Heart right ventricle (tissue), 16 donors: ENCODE measurements at places on chromosomes 4 and X. TPM values are rescaled to one million over a fixed set of nuclear protein-coding genes. Genes with fewer than 3 reads are reported as not detected.

DNA sequence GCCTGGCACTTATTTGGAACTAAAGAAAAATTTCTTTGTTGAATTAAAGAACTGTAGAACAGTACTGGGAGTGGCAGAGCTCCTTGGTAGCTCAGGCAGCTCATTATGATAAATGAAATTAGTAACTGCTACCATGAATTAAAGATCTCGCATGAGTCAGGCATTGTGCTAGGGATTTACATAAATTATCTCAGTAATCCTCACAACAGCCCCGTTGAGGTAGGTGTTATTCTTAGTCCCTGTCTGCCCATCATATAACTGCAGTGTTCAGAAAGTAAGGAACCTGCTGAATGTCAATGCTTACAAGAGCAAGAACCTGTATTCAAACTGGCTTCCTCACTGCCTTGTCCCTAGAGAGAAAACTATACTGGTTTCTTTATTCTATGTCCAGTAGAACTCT, 108.3 kb downstream of the NLGN4X start:
- H3K27me3 ChIP-seq = no peaks in the 10 kb centered on the region
- no peaks in the 10 kb centered on the region for H3K36me3 ChIP-seq
- no peak overlapping the region for H3K27ac ChIP-seq
- DNase-seq = no peak
- no peak overlapping the region for H3K4me3 ChIP-seq

- H3K27ac ChIP-seq = no peak overlapping the region
- peaks cover 23% of the 10 kb centered on the region for H3K4me1 ChIP-seq
- no peak overlapping the region for H3K4me3 ChIP-seq
- DNase-seq = peak; percentile 22
- no peaks in the 10 kb centered on the region for H3K27me3 ChIP-seq
Observed at GRCh38 chr4:168723020-168723419, 226.2 kb downstream of the PALLD start.

Gene GRID2
- not detected for total RNA-seq

Gene CXorf49B
- total RNA-seq = not detected

Gene MAGEB6
- total RNA-seq = not detected

Gene PRDM8
- 1.9 TPM for total RNA-seq

- no peaks in the 10 kb centered on the region for H3K4me1 ChIP-seq
- DNase-seq = no peak
- no peaks in the 10 kb centered on the region for H3K36me3 ChIP-seq
Observed at GRCh38 chr4:5611750-5612149, 96.6 kb downstream of the EVC2 start.

- no peak overlapping the region for H3K27ac ChIP-seq
- no peaks in the 10 kb centered on the region for H3K27me3 ChIP-seq
- DNase-seq = no peak
- H3K4me3 ChIP-seq = no peak overlapping the region
- no peaks in the 10 kb centered on the region for H3K4me1 ChIP-seq
Observed at GRCh38 chrX:44705817-44706551, 137.8 kb upstream of the DUSP21 start.

Gene ABRAXAS1
- 7.5 TPM for total RNA-seq

- no peaks in the 10 kb centered on the region for H3K27me3 ChIP-seq
- no peaks in the 10 kb centered on the region for H3K4me1 ChIP-seq
- DNase-seq = no peak
- no peak overlapping the region for H3K4me3 ChIP-seq
- H3K36me3 ChIP-seq = no peaks in the 10 kb centered on the region
Observed at GRCh38 chrX:31603411-31604120, 531.7 kb upstream of the FTHL17 start.

- H3K36me3 ChIP-seq = peaks cover 19% of the 10 kb centered on the region
- H3K27ac ChIP-seq = no peak overlapping the region
- no peak overlapping the region for H3K4me3 ChIP-seq
- H3K27me3 ChIP-seq = no peaks in the 10 kb centered on the region
Observed at GRCh38 chr4:94605241-94605805, 152.4 kb upstream of the BMPR1B start.

GRCh38 chr4:74953647-74954046, 20.7 kb downstream of the PARM1 start:
- H3K4me3 ChIP-seq = no peak overlapping the region
- DNase-seq = no peak
- H3K36me3 ChIP-seq = no peaks in the 10 kb centered on the region
- H3K27ac ChIP-seq = no peak overlapping the region

Gene CPZ
- total RNA-seq = 0.37 TPM

- H3K4me3 ChIP-seq = no peak overlapping the region
- no peaks in the 10 kb centered on the region for H3K4me1 ChIP-seq
- no peak for DNase-seq
- H3K36me3 ChIP-seq = no peaks in the 10 kb centered on the region
- H3K27ac ChIP-seq = no peak overlapping the region
Observed at GRCh38 chr4:160894809-160895208, 1269.0 kb downstream of the FSTL5 start.

DNA sequence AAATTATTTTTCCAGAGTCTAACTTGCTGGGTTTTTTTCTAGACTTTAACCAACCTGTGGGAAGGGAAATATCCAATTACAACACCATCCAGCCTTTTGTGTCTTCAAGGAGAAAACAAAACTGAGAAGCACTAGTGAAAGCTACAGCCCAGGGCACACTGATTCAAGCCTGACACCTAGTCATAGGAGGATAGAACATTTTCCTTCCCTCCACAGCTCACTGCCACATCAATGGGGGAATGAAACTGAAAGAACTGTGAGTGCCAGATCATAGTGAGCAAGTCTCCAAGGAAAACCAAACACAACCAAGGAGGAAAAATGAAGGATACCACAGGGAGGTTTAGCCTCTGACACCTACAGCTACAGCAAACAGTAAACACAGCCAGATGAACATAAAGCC, 43.3 kb upstream of the MAGEA8 start:
- H3K36me3 ChIP-seq = no peaks in the 10 kb centered on the region
- no peaks in the 10 kb centered on the region for H3K4me1 ChIP-seq
- no peak for DNase-seq

DNA sequence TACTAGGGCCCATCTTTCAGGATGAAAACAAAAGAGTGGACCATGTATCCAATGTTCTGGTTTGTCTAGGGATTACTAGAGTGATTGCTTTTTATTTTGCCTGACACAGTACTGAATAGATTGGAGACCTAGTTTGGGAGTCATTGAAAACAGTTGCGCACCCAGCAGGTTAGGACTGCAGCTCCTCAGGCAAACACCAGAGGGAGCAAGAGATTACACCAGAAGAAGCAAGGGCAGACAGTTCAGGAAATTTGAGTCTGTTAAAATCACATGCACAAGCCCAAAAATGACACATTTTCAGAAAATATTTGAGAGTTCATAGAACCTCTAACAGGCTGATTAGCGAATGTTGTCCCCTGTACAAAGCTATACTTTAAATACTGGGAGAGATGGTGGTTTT, 55.6 kb downstream of the CYLC1 start:
- no peak overlapping the region for H3K27ac ChIP-seq
- DNase-seq = no peak
- no peaks in the 10 kb centered on the region for H3K4me1 ChIP-seq
- no peaks in the 10 kb centered on the region for H3K27me3 ChIP-seq
- H3K36me3 ChIP-seq = no peaks in the 10 kb centered on the region

Gene NIPAL1
- 0.75 TPM for total RNA-seq

DNA sequence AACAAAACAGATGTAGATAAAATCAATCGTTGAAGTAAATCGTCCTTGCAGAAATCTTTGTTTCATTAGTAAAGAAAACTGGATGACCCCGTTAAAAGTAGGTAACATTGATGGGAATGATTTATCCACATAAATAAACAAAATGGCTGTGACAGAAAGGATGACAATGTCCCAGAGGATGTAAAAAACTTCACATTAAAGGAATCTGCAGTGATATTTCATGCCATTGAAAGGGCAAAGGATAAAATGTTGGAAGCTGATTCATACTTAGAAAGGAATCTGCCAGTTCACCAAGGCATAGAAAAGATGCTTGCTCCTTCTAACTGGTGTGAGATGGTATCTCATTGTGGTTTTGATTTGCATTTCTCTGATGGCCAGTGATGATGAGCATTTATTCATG, 24.2 kb upstream of the EPGN start:
- H3K4me1 ChIP-seq = no peaks in the 10 kb centered on the region
- H3K27ac ChIP-seq = no peak overlapping the region
- no peaks in the 10 kb centered on the region for H3K27me3 ChIP-seq
- H3K36me3 ChIP-seq = no peaks in the 10 kb centered on the region

Gene CCDC160
- not detected for total RNA-seq

- DNase-seq = no peak
- no peaks in the 10 kb centered on the region for H3K36me3 ChIP-seq
- no peaks in the 10 kb centered on the region for H3K4me1 ChIP-seq
- no peak overlapping the region for H3K4me3 ChIP-seq
- H3K27me3 ChIP-seq = no peaks in the 10 kb centered on the region
- no peak overlapping the region for H3K27ac ChIP-seq
Observed at GRCh38 chrX:100353326-100353725, 56.7 kb downstream of the PCDH19 start.

Gene ARHGEF38
- not detected for total RNA-seq

- no peak for DNase-seq
- no peaks in the 10 kb centered on the region for H3K36me3 ChIP-seq
- H3K27ac ChIP-seq = no peak overlapping the region
- no peak overlapping the region for H3K4me3 ChIP-seq
- H3K27me3 ChIP-seq = no peaks in the 10 kb centered on the region
- H3K4me1 ChIP-seq = no peaks in the 10 kb centered on the region
Observed at GRCh38 chrX:40434947-40435346, 145.8 kb upstream of the ATP6AP2 start.

GRCh38 chr4:168551945-168552695, 55.3 kb downstream of the PALLD start:
- H3K27ac ChIP-seq = no peak overlapping the region
- no peaks in the 10 kb centered on the region for H3K36me3 ChIP-seq
- no peak overlapping the region for H3K4me3 ChIP-seq
- H3K27me3 ChIP-seq = no peaks in the 10 kb centered on the region

Gene IQCM
- total RNA-seq = not detected

GRCh38 chr4:119816473-119816872, 187.9 kb upstream of the PDE5A start:
- no peaks in the 10 kb centered on the region for H3K4me1 ChIP-seq
- no peak for DNase-seq
- H3K36me3 ChIP-seq = no peaks in the 10 kb centered on the region
- no peak overlapping the region for H3K27ac ChIP-seq

Gene F8A2
- total RNA-seq = not detected

Gene NR3C2
- 22.7 TPM for total RNA-seq

Gene HSPA4L
- total RNA-seq = 7.8 TPM

Gene OCIAD2
- 22.3 TPM for total RNA-seq

DNA sequence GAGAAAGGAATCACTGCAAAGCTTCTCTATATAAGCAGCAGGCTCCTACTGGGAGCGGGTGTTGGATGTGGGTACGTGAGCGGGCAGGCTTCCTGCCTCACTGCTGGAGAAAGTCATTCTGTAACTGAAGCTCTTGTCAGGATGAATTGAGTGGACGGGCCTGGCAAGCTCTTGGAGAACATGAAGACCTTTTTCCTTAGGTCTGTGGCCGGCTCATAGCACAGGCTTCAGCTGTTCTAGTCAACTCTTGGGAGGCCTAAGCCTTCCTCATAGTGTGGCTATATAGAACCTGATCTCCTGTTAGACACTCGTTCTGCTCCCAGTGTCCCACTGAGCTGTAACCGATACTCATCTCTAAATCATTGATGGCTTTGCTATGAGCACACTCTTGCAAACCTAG, 108.2 kb upstream of the GPC4 start:
- no peak overlapping the region for H3K4me3 ChIP-seq
- H3K27me3 ChIP-seq = no peaks in the 10 kb centered on the region
- no peaks in the 10 kb centered on the region for H3K4me1 ChIP-seq
- H3K36me3 ChIP-seq = no peaks in the 10 kb centered on the region
- no peak overlapping the region for H3K27ac ChIP-seq
- no peak for DNase-seq

DNA sequence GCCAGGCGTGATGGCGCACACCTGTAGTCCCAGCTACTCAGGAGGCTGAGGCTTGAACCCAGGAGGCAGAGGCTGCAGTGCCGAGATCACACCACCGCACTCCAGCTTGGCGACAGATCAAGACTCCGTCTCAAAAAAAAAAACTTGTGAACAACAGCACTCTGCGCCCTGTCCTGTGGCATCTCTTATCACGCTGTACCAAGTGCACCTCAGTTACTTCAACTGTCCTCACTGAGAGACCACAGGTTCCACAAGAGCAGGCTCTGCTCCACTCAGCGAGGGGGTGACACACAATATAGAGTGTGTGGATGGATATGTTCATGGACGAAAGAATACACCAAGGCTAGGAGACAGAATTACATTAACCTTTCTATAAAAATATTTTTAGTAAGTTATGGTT, 49.3 kb downstream of the ADGRA3 start:
- no peaks in the 10 kb centered on the region for H3K27me3 ChIP-seq
- H3K4me3 ChIP-seq = no peak overlapping the region
- no peaks in the 10 kb centered on the region for H3K36me3 ChIP-seq
- H3K4me1 ChIP-seq = peaks cover 5% of the 10 kb centered on the region

Gene ETDA
- not detected for total RNA-seq

DNA sequence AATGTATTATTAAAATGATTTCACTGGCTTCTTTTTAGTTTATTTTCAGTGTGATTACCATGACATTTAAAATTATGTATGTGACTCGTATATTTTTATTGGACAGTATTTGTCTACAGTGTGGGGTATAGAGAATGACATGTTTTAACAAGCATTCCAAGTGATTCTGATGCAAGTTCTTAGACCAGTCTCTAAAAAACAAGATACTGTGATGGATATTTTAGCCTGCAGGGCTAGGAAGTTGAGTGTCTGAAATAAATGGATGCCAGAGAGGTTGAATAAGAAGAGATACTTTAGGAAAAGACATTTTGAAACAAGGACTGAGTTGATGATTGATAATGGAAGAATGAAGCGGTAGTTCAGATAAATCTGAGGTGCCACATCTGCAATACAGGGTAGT, 3.5 kb upstream of the MAD2L1 start:
- no peak for DNase-seq
- H3K27ac ChIP-seq = no peak overlapping the region
- H3K4me1 ChIP-seq = peaks cover 36% of the 10 kb centered on the region
- H3K27me3 ChIP-seq = no peaks in the 10 kb centered on the region
- H3K36me3 ChIP-seq = no peaks in the 10 kb centered on the region

- H3K4me3 ChIP-seq = no peak overlapping the region
- no peak for DNase-seq
- H3K4me1 ChIP-seq = no peaks in the 10 kb centered on the region
- no peaks in the 10 kb centered on the region for H3K36me3 ChIP-seq
- no peak overlapping the region for H3K27ac ChIP-seq
- H3K27me3 ChIP-seq = no peaks in the 10 kb centered on the region
Observed at GRCh38 chrX:11944501-11944900, 186.5 kb downstream of the MSL3 start.

DNA sequence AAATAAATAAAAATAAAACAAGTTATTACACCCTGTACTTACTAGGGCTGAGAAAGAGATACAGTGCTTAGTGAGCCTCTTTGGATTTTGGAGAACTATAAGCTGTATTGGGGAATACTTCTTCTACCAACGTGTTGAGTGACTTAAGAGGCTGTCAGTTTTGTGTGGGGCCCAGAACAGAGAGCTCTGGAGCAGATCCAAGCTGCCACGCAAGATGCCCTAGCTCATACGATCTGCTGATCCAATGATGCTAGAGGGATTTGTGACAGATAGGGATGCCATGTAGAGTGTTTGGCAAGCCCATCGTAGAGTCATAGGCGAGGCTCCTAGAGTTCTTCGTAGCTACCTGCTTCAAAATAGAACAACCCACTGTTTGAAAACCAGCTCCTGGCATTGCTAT, 60.3 kb upstream of the KLF3 start:
- no peak overlapping the region for H3K4me3 ChIP-seq
- H3K36me3 ChIP-seq = no peaks in the 10 kb centered on the region
- no peak overlapping the region for H3K27ac ChIP-seq
- peaks cover 8% of the 10 kb centered on the region for H3K4me1 ChIP-seq
- no peak for DNase-seq
- H3K27me3 ChIP-seq = no peaks in the 10 kb centered on the region

Gene ZFYVE28
- 5.4 TPM for total RNA-seq

GRCh38 chr4:42671431-42672194, 14.7 kb upstream of the ATP8A1 start:
- DNase-seq = no peak
- H3K27ac ChIP-seq = no peak overlapping the region
- no peak overlapping the region for H3K4me3 ChIP-seq
